GF-D8 (cell line): ENCODE measurements at places on chromosomes 4 and X.
A peak's percentile ranks its signal among the peaks of the same experiment; 100 is the strongest.

DNA sequence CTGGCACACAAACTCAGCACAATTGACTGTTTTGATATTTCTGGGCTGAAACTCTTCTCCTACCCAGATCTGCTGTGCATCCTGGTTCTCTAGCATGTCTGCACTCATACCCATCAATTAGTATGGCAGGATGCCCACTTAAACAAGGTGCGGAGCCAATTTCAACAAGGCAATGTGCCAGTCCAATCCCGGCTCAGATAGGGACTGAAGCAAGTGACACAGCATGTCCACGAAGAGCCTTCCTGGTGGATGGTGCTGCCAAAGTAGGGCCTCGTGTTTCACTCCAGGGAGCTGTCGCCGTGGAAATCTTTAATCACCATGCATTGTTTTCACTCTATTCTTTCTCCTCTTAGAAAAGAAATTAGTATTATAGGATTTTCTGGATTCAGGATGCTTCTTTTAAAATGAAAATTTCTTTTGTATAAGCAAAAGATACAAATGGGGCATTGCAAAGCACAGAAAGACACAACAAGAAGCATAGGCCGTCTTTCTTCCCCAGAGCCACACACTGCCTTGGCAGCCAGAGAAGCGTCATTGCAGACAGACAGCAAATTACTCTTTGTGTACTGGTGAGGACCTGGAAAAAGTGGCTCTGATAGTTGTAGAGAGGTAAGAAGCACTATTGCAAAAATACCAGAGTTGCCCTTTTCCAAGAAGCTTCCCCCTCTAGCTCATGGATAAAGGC, 40.6 kb upstream of the LSM6 start:
- no peak for DNase-seq

GRCh38 chrX:83521905-83522304, 13.8 kb downstream of the POU3F4 start:
- DNase-seq = no peak

GRCh38 chrX:106933538-106933961, 13.3 kb downstream of the CLDN2 start:
- peak; percentile 23 for DNase-seq

DNA sequence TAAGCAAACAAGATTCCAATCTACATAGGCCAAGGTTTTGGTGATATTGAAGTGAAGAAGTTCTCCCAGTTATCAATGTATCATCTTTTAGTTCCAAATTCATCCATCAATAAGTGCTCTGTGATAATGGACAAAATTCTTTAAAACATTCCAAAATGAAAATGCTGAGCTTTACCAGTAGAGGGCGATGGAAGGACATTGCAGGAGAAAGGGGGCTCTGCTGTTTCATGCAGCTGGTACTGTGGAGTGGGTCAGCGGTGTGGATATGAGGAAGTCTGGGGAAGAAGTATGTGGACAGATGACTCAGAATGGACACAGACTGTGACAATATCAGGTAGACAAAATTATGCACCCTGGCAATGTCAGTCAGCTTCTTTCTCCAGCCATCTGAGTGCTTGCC, 46.6 kb upstream of the HS6ST2 start:
- no peak for DNase-seq

GRCh38 chr4:78923464-78924312, 15.6 kb downstream of the PAQR3 start:
- no peak for DNase-seq

DNA sequence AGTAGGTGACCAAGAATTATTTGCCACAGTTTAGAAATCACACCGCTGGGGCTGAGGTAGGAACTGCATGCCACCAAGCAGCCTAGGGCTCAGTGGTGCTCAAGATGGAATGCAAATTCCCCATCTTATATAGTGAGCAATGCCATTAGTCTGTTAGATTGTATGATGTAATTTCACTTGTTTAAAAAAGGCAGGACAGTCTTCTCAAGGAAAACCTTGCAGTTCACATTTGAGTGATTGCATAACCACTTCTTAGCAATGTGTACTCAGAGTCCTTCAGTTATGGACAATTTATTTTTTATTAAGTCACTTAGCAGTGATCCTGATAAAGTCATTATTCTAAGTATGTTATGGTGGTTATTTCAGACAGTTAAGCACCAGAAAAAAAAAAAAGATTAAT, 142.9 kb upstream of the SFRP2 start:
- no peak for DNase-seq

DNA sequence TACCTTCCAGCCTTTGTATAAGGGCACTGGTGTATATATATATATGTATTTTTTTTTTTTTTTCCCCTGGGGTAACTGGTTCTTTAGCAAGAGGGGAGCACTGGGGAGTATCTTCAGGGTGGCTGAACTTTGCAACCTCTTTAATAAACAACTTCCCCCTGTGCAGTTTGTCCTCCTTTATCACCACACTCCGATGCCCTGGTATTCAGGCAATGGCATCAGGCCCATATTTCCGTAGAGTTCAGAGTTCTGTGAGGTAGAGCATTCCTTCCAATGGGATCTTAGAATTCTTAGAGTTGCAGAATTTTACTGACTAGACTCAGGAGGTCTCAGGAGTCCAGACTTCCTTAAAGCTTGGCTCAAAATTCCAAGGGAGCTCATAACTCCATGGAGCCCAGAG, 24.6 kb downstream of the NYX start:
- no peak for DNase-seq

- DNase-seq = no peak
Observed at GRCh38 chr4:6986072-6986780, 56.9 kb upstream of the TADA2B start.

- no peak for DNase-seq
Observed at GRCh38 chr4:130068072-130068471, 972.1 kb downstream of the C4orf33 start.

GRCh38 chr4:75633846-75634245, 3.5 kb upstream of the CDKL2 start:
- DNase-seq = no peak

DNA sequence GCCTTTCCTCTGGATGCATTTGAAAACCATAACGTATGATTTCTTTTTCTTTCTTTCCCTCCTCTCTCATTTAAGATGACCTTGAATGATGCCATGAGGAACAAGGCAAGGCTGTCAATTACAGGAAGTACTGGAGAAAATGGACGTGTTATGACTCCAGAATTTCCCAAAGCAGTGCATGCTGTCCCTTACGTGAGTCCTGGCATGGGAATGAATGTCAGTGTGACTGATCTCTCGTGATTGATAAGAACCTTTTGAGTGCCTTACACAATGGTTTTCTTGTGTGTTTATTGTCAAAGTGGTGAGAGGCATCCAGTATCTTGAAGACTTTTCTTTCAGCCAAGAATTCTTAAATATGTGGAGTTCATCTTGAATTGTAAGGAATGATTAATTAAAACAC, 142.8 kb downstream of the GRIA2 start:
- DNase-seq = no peak

DNA sequence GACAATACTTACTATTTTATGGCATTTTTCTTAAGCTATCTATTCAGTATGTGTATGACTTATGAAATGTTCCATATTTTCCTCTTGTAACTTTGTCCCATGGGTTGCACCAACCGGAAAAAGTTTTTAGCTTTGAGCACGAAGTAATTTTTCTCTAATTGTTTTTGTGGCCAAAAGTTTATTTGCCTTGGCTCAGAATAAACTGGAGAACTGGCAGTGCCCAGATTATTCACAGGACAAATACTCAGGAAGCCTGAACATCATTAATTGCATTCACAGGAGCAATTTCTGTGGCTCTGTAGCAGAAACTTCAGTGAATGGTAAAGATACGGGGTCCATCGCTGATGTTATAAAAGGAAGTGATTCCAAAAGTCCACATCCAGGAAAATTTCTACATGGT, 184.5 kb downstream of the ARHGAP10 start:
- DNase-seq = no peak

- DNase-seq = no peak
Observed at GRCh38 chr4:155179216-155179615, 29.2 kb upstream of the NPY2R start.

DNA sequence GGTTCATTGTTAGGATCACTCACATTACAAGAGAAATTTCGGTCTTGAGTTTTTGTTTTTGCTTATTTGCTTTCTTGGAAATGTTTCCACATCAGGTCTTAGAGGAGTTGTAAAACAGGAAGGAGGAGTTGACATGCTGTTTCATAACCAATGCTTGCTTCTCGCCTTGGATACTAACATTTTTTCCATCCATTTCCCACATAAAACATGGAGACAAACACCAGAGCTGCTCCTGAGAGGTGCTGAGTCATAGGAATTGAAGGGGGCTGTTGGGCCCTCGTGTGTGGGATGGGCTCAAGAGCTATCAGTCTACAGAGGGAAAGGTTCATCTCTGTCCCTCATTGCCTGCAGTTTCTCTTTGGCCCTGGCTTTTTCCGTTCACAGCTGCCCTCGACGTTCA, 29.9 kb downstream of the TBL1X start:
- peak; percentile 43 for DNase-seq

- no peak for DNase-seq
Observed at GRCh38 chrX:110242371-110242770, 75.5 kb downstream of the AMMECR1 start.

GRCh38 chr4:156408749-156409148, 455.1 kb upstream of the CTSO start:
- DNase-seq = no peak

DNA sequence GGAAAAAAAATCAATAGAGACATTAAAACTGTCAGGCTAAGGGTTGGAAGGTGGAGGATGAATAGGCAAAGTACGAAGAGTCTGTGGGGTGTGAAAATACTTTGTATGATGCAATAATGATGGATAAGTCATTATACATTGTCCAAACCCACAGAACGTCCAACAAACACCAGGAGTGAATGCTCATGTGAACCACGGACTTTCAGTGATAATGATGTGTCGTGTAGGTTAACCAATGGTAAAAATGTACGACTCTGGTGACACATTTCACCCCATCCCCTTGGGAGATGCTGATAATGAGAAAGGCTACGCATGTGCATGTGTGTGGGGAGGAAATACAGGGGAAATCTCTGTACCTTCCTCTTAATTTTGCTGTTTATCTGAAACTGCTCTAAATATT, 665.2 kb downstream of the FAT4 start:
- no peak for DNase-seq

DNA sequence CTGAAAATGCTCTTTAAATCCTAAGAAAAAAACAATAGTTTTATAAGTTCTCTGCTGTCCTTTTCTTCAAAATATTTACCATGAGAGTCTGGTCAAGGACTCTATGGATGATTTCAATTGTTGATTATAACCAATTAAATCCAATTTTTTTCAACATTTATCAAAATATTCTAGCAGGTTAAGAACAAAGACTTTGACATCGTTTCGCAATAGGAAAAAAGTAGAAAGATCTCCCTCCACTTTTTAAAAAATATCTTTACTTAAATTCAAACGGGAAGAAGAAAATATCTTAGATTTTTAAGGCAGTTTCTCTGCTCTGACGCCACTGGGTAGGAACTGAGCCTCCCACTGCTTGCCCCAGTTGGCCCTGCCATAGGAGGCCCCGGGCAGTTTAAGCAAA, 44.7 kb upstream of the TMEM154 start:
- DNase-seq = no peak

GRCh38 chrX:40108162-40108958, 10.6 kb upstream of the BCOR start:
- no peak for DNase-seq

- no peak for DNase-seq
Observed at GRCh38 chr4:184762100-184762499, 28.2 kb upstream of the CENPU start.

- no peak for DNase-seq
Observed at GRCh38 chrX:9188117-9188516, 154.2 kb upstream of the FAM9B start.

GRCh38 chr4:151157543-151157942, 58.1 kb downstream of the RPS3A start:
- DNase-seq = no peak

GRCh38 chr4:178556796-178557195, 1114.6 kb upstream of the AGA start:
- DNase-seq = no peak

GRCh38 chrX:42499620-42500019, 278.3 kb downstream of the PPP1R2C start:
- no peak for DNase-seq

- DNase-seq = no peak
Observed at GRCh38 chrX:68758671-68759070, 70.2 kb upstream of the EFNB1 start.

DNA sequence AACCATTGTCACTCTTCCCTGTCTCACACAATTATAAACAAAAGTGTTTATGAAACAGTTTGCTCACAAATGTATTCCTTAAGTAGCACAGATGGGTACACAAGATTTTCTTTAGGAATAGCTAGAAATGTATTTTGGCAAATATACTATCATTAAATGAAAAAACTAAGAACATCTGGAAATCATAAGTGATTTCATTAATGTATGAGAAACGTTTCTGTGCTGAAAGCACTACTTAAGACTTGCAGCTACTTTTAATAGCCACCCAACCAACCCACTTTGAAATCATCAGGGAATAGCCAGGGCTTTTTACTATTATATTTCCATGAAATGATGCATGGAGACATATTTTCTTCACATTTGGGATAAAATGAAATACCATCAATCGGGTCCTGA, 62.3 kb upstream of the NAP1L5 start:
- DNase-seq = no peak

- no peak for DNase-seq
Observed at GRCh38 chrX:5733501-5733900, 495.2 kb downstream of the NLGN4X start.

GRCh38 chr4:5526080-5526846, 182.1 kb downstream of the EVC2 start:
- no peak for DNase-seq

DNA sequence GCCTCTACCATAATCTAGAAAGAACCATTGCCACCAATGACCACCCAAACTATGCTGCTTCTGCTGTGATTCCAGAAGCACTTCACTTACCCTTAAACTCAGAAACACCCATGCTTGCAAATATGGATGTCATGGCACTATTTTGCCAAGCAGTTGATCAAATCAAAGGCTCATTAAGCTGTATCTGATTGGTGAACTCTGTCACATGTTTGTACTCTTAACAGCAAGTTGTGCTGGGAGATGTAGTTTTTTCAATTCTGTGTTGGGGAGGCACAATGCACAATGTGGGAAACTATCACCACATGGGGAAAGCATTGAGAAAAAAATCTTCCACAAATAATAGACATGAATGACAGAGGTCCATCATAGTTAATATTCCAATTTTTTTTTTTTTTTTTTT, 19.2 kb upstream of the SPCS3 start:
- no peak for DNase-seq

- DNase-seq = no peak
Observed at GRCh38 chrX:98371994-98372393, 1488.3 kb downstream of the RPA4 start.

- DNase-seq = no peak
Observed at GRCh38 chr4:84167564-84167963, 331.5 kb downstream of the NKX6-1 start.

GRCh38 chr4:77990456-77990855, 66.7 kb upstream of the FRAS1 start:
- no peak for DNase-seq

- DNase-seq = no peak
Observed at GRCh38 chr4:16066586-16067128, 17.2 kb downstream of the PROM1 start.

GRCh38 chr4:70601422-70602039, 9.5 kb downstream of the AMBN start:
- DNase-seq = peak; percentile 25
